PC-3 (cell line): ENCODE measurements at places on chromosomes 6 and 20.

DNA sequence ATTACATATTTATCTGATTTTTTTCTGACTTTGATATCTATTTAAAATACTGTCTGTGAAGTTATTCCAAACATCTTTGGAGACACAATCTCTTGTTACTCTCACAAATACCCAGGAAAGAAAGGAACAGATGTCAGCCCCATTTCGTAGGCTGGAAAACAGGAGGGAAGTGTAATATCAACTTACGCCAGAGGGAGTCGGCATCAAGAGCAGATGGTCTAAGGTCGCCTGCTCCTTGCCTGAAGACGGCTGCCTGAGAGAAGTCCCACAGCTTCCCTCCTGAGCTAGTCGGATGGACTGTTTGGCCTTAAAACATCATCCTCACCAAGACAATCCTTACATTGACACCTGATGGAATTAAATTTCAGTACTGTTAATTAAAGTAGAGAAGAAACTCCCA lies 13.4 kb downstream of the CST7 start:
- H3K4me3 ChIP-seq, result no peak overlapping the region
- DNase-seq, result no peak
- H3K36me3 ChIP-seq, result peaks cover 16% of the 10 kb centered on the region; the same call in 1 of the 2 replicates
- no peaks in the 10 kb centered on the region for H3K27me3 ChIP-seq

DNA sequence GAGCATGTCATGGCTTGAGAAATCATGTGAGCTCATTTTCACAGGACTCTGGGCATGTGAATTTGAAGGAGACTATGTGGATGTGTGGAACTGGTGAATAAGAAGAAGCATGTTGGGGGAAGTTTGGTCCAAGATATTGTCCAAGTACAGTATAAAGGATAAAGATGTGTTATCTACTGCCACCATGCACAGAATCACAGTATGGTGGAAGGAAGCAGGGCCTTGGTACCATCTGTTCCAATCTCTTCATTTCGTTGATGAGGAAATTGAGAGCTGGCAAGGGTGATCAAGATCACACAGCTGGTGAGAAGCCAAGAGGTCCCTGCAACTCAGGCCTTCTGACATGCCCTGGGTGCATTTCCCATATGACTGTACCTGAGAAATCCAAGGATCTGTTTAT lies 31.5 kb upstream of the RIPOR2 start:
- no peak overlapping the region for H3K4me3 ChIP-seq
- no peaks in the 10 kb centered on the region for H3K36me3 ChIP-seq
- H3K27ac ChIP-seq, result no peak overlapping the region
- no peak for DNase-seq
- H3K4me1 ChIP-seq, result no peaks in the 10 kb centered on the region

GRCh38 chr20:61350500-61351250 lies 98.6 kb downstream of the CDH4 start:
- H3K27ac ChIP-seq, result no peak overlapping the region
- H3K27me3 ChIP-seq, result peaks cover 45% of the 10 kb centered on the region
- H3K4me3 ChIP-seq, result no peak overlapping the region
- H3K4me1 ChIP-seq, result no peaks in the 10 kb centered on the region
- no peak for DNase-seq

DNA sequence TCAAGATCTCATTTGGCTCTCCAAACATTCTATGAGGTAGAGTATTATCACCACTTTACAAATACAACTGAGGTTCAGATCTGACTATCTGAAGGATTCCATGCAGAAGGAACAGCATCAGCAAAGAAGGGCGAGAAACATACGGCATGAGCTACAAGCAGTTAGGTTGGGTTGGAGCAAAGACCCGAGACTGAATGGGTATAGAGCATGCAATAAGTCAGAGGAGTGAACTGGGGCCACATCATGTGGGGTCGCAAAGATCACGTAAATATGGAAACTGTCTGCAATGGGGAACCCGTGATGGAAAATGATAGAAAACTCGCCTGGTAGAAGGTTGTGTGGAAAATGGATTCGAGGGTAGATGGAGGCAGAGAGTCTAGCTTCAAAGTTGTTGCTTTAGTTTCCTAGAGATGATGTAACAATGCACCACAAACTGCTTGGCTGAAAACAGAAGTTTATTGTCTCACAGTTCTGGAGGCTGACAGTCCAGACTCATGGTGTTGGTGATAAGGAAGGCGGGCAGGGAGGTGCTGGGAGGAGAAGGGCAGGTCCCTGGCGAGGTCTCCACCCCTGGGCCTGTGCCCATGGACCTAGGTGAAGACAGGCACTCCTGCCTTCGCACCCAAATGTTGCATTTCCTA lies 44.3 kb upstream of the BCLAF1 start:
- no peak overlapping the region for H3K4me3 ChIP-seq
- no peak overlapping the region for H3K27ac ChIP-seq
- no peak for DNase-seq
- H3K36me3 ChIP-seq, result no peaks in the 10 kb centered on the region
- H3K4me1 ChIP-seq, result peaks cover 4% of the 10 kb centered on the region; the same call in 1 of the 2 replicates

DNA sequence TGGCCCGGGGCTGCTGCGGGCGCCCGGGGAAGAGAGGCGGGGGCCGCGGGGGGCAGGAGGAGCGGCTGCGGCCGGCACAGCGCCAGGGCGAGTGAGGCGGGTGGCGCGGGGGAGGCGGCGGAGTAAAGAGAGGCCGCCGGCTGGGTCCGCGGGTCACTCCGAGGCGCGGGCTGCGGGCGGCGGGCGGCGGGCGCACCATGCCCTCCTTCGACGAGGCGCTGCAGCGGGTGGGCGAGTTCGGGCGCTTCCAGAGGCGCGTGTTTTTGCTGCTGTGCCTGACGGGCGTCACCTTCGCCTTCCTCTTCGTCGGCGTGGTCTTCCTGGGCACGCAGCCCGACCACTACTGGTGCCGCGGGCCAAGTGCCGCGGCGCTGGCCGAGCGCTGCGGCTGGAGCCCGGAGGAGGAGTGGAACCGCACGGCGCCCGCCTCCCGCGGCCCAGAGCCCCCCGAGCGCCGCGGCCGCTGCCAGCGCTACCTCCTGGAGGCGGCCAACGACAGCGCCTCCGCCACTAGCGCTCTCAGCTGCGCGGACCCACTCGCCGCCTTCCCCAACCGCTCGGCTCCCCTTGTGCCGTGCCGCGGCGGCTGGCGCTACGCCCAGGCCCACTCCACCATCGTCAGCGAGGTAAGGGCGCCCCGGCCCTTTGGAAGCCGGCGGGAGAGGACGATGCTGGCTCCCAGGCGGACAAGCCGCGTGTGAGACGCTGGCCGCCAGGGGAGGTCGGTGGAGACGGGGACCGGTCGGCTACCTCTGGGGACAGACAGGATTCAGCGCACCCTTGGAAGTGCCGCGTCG lies at the start of gene SLC22A3:
TSS of gene SLC22A3 (plus strand) at position 156 of the 797 bp plus-strand sequence. CDS start at position 198, 42 bp downstream.
- peak within 1 kb of the TSS; percentile 82 for H3K4me3 ChIP-seq
- peak; percentile 20 for DNase-seq
- H3K4me1 ChIP-seq, result peaks cover 5% of the 10 kb centered on the region; the same call in 1 of the 2 replicates
- H3K27me3 ChIP-seq, result no peaks in the 10 kb centered on the region

- no peaks in the 10 kb centered on the region for H3K36me3 ChIP-seq
- H3K4me1 ChIP-seq, result peaks cover 17% of the 10 kb centered on the region
- DNase-seq, result no peak
- H3K4me3 ChIP-seq, result no peak overlapping the region
- H3K27me3 ChIP-seq, result no peaks in the 10 kb centered on the region
These were observed 52.0 kb upstream of the TRIM26 start for GRCh38 chr6:30265181-30265580.

DNA sequence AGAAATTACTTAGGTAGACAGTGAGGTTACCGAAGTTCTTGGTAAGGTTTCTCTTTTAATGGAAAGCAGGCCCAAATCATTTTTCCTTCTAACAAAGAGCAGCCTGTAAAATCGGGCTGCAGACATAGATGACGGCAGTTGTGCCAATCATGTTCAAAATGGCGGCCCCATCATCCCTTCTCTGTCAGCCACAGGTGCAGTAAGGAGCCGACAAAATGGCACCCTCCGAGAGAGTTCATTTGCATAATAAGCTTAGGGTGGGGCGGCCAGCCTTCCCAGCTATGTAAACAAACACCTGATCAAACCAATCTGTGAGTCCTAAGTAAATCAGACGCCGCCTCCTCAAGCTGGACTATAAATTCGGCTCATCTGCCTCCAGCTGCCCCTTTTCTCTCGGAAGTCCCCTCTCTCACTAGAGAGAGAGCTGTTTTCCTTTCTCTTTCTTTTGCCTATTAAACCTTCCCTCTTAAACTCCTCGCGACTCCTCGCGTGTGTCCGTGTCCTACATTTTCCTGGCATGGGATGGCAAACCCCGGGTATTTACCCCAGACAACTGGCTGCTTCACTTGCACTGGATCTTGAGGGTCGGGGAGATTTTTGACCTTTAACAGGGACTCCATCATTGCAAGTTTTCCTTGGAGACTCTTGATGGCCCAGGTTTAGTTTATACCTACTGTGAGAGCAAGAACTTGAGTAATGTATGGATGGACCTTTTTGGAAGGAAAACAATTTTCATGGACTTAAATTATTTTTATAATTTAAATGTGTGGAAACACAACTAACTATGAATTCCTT lies 8.9 kb upstream of the DDR1 start:
- H3K27ac ChIP-seq, result peak overlapping the region; percentile 68
- peaks cover 20% of the 10 kb centered on the region for H3K4me1 ChIP-seq
- DNase-seq, result no peak
- H3K4me3 ChIP-seq, result no peak overlapping the region

DNA sequence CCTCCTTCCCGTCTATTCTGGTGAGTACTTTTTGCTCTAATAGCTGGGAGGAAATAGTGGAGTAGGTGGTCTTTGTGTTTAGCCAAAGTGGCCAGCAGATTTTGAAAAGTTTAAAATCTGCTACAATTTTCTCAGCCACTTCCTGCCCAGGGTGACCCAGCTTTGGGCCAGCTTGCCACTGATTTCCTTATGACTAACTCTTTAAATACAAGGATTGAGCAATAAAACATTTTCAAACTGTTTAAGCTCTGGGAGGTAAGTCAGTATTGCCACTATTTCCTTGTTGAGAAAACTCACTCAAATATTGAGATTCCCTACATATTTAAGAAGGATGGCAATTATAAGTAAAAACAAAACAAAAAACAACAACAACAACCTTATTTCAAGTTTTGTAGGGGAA lies 54.5 kb downstream of the TRMT11 start:
- peak; percentile 75 for DNase-seq
- H3K4me3 ChIP-seq, result peak overlapping the region; percentile 10; the same call in 1 of the 2 replicates
- H3K27me3 ChIP-seq, result no peaks in the 10 kb centered on the region
- peaks cover 45% of the 10 kb centered on the region for H3K4me1 ChIP-seq
- peak overlapping the region; percentile 81 for H3K27ac ChIP-seq

DNA sequence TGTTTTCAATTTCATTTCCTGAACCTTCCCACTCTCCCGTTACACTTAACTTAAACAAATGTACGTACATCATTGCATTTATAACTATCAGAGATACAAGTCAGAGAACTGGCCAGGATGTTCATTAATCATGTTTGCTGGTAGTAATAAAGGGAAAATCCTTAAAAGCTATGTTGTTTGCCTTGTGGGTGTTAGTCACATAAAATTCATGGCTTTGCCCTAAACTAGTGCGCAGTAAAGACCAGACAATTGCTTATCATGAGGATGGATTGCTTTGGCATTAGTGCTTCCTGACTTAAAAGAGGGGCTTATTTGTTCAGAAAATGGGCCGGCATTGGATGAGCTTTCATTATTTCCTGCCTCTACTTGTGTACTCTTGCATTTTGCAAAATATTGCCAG lies 1037.3 kb upstream of the FLRT3 start:
- no peaks in the 10 kb centered on the region for H3K27me3 ChIP-seq
- no peak overlapping the region for H3K27ac ChIP-seq
- peak; percentile 16 for DNase-seq
- peaks cover 12% of the 10 kb centered on the region; the same call in 1 of the 2 replicates for H3K4me1 ChIP-seq

- no peaks in the 10 kb centered on the region for H3K36me3 ChIP-seq
- DNase-seq, result peak; percentile 57
- peaks cover 23% of the 10 kb centered on the region for H3K4me1 ChIP-seq
- H3K4me3 ChIP-seq, result no peak overlapping the region
- H3K27ac ChIP-seq, result no peak overlapping the region
- no peaks in the 10 kb centered on the region for H3K27me3 ChIP-seq
These were observed 32.9 kb upstream of the LGSN start for GRCh38 chr6:63352544-63353285.

- no peak overlapping the region for H3K27ac ChIP-seq
- H3K4me1 ChIP-seq, result peaks cover 26% of the 10 kb centered on the region
- DNase-seq, result no peak
- no peak overlapping the region for H3K4me3 ChIP-seq
These were observed 332.0 kb downstream of the BTBD9 start for GRCh38 chr6:38307740-38308139.

GRCh38 chr6:5490501-5491069 lies 229.3 kb downstream of the FARS2 start:
- H3K27me3 ChIP-seq, result no peaks in the 10 kb centered on the region
- H3K36me3 ChIP-seq, result no peaks in the 10 kb centered on the region
- H3K4me1 ChIP-seq, result no peaks in the 10 kb centered on the region
- H3K4me3 ChIP-seq, result no peak overlapping the region

- H3K4me1 ChIP-seq, result peaks cover 12% of the 10 kb centered on the region
- H3K36me3 ChIP-seq, result no peaks in the 10 kb centered on the region
- H3K27me3 ChIP-seq, result no peaks in the 10 kb centered on the region
- no peak overlapping the region for H3K4me3 ChIP-seq
- H3K27ac ChIP-seq, result no peak overlapping the region
These were observed 198.2 kb downstream of the ARID1B start for GRCh38 chr6:156975414-156975813.

DNA sequence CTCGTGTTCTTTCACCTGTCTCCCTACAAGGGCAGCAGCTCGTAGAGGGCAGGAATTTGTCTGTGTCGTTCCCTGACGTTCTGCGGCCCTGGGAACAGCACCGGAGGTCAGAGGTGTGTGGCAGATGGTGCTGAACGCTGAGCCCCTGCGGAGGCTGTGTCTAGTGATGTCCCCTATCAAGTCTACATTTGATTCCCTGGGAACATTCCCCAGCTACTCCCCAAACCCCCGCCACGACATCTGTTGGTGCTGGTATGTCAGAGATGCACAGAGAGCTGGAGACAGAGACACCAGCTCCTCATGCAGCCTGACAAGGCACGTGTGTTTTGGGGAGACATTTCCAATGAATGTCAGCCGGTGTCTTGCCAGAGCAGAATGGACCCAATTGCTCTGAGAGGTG lies 7.7 kb downstream of the PMEPA1 start:
- peaks cover 35% of the 10 kb centered on the region for H3K36me3 ChIP-seq
- H3K27me3 ChIP-seq, result no peaks in the 10 kb centered on the region

GRCh38 chr6:141199074-141199473 lies 933.7 kb upstream of the GJE1 start:
- no peak for DNase-seq
- H3K36me3 ChIP-seq, result no peaks in the 10 kb centered on the region
- no peak overlapping the region for H3K4me3 ChIP-seq

DNA sequence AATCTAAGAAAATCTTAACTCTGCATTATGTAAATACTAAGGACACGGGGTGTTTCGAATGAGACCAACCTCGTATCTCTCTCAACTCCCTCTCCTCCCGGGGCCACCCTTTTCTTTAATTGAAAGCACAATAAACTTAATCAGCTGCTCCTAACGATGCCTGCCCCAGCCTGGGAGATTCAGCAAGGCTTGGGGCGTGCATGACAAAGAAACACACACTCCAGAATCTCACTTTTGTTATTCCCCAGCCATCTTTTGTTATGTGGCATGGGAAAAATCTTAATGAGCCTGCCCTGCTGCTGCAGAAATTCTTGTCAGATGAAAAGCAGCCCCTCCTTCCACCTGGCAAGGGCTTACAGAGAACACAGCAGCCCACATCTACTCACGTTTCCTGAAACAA lies 117.4 kb downstream of the TTLL2 start:
- H3K4me3 ChIP-seq, result no peak overlapping the region
- peaks cover 55% of the 10 kb centered on the region for H3K27me3 ChIP-seq
- H3K27ac ChIP-seq, result no peak overlapping the region
